ENCODE measurements at places on chromosomes 16 and 17.

GRCh38 chr16:82470620-82471152 is 156.1 kb upstream of the CDH13 start:
- no peak for DNase-seq

GRCh38 chr17:28141313-28141712 is 98.8 kb downstream of the NLK start:
- no peak for DNase-seq

GRCh38 chr17:77924757-77925336 is 33.7 kb upstream of the TNRC6C start:
- DNase-seq, result no peak

DNA sequence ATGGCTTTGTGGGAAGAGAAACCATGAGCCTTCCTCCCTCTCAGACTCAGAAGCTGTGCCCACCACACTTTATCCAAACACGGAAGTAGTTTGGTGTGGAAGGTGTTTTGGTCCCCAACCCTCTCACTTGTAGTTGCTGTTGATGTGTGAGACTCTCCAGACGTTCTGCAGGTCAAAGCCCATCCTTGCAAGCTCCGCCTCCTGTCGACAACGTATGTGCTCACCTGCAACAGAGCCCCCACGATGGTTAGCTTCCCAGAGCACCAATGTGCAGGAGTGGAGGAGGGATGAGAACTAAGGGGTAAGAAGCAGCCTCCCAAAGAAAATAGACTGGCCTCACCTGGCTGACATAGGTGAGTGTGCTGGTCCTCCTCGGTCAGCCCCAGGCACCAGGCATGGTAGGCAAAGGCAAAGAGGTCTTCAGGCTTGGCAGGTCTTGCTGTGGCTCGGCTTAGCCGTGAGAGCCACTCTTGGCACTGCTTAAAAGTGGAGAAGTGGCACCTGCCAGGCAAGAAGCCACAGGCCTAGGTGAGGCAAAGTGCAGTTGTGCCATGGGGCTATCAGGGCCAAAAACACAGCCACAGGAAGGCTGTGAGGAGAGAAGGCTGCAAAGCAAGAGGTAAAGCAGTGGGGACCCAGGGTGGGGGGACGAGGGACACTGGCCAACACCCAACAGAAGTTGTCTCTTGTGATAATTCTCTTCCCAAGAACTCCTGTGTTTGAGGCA is 5.9 kb downstream of the MTMR4 start:
- no peak for DNase-seq

- DNase-seq, result no peak
These were observed 118.2 kb downstream of the CDK5R1 start for GRCh38 chr17:32604966-32605365.

DNA sequence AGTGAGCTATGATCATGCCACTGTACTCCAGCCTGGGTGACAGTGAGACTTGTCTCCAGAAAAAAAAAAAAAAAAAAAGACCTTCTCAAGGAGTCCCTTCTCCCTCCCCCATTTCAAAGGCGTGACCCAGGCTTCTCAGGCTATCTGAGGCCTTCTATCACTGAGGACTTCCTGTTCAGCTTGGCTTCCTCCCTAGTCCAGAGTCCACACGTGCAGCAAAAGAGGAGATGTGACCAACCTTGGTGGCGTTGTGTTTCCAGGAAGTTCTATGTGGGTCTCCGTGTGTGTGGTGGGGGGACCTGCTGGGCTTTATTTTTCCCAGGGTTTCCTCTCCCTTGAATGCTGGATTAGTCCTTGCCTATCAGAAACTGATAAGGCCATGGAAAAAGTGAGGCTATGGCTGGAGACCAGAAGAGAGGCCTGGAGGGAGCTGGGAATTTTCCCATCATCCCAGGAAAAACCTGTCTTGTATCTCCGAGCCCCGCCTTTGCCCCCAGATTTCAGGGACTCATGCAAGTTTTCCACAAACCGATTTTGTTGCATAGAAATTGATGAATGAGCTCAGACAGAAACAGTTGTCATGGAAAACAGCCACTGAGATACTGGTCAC is 148.1 kb downstream of the SALL1 start:
- no peak for DNase-seq

GRCh38 chr16:81754858-81755257 is 24.2 kb upstream of the PLCG2 start:
- no peak for DNase-seq

DNA sequence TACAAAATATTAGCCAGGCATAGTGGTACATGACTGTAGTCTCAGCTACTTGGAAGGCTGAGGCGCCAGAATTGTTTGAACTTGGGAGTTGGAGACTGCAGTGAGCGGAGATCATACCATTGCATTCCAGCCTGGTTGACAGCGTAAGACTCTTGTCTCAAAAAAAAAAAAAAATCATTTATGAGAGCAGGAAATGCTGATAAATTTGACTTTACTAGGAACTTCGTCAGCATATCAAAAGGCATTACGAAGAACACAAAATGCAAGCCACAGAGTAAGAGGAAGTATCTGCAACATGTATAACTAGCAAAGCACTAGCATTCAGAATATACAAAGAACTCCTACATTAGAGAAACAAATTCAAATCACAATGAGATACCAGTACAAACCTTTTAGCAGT is 279.3 kb downstream of the ZFHX3 start:
- DNase-seq, result no peak

DNA sequence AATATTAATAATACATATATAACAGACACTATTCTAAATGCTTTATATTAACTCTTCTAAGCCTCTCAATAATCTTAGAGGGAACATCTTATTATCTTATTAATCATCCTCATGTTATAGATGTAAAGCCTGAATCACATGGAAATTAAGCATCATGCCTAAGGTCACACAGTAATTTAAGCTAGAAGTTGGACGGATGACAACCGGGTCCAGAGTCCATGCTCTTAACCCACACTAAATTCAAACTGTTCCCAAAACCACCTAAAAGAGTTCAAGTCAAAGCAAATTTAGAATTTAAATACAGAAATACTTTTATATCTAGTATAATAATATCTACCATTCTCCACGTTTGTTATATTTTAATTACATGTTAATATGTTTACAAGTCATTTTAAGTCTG is 193.3 kb downstream of the CEP112 start:
- DNase-seq, result no peak

DNA sequence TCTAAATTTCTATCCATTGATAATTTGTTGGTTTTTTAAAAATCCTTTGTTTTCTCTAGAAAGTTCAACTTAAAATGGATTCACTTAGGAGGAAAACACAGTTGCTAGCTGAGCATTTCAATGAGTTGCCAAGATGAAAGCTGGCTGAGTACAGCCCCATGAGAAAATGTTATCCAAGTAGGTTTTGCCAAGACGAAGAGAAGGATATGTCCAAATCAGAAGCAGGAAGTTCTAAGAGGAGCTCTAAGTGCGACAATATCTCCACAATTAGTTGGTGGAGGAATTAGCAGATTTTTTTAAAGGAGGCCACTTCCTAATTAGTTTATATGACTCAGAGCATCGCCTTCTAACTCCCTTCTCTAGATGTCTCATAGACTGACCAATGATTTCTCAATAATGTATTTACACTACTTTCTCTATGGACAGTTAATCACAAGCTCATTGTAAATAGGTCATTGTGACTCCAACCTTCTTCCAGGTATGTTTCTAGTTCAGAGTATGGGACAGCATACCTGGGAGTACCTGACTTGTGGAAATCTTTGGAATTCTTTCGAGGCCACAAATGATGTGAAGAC is 873.3 kb upstream of the SOX9 start:
- no peak for DNase-seq

DNA sequence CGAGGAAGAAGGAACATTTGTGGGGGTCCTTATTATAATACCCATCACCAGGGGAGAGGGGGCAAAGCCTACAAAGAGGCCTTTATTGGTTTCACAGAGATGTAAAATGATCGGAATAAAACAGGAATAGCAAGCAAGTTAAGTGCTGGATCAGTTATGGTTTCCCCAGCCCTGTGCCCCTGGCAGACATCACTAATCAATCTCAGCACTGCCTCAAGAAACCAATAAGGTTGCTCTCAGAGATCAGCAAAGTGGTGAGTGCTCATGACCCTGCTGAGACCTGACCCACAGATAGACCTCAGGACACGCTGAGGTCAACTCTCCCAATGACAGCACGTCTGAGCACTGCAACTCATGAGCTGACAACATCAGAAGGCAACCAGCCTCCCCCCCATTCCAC is 66.3 kb downstream of the ZNF423 start:
- DNase-seq, result no peak

DNA sequence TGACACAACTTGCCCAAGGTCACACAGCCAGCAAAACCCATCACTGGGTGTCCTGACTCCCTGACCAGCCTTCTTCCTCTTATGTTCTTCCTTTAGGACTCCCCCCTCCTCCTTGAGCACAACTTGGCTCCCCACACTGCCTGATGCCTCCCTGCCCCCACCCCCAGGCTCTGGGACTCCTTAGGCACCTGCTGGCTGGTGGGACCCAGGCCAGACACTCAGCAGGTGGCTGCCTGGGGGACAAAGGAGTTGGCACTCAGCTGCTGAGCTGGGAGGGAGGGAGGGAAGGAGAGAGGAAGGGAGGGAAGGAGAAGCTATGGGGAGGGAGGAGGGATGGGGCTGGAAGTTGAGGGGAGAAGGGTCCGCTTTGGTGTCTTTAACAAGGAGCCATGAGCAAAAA is 8.0 kb downstream of the SEZ6 start:
- DNase-seq, result no peak

GRCh38 chr17:59341922-59342321 is 10.5 kb downstream of the YPEL2 start:
- no peak for DNase-seq

DNA sequence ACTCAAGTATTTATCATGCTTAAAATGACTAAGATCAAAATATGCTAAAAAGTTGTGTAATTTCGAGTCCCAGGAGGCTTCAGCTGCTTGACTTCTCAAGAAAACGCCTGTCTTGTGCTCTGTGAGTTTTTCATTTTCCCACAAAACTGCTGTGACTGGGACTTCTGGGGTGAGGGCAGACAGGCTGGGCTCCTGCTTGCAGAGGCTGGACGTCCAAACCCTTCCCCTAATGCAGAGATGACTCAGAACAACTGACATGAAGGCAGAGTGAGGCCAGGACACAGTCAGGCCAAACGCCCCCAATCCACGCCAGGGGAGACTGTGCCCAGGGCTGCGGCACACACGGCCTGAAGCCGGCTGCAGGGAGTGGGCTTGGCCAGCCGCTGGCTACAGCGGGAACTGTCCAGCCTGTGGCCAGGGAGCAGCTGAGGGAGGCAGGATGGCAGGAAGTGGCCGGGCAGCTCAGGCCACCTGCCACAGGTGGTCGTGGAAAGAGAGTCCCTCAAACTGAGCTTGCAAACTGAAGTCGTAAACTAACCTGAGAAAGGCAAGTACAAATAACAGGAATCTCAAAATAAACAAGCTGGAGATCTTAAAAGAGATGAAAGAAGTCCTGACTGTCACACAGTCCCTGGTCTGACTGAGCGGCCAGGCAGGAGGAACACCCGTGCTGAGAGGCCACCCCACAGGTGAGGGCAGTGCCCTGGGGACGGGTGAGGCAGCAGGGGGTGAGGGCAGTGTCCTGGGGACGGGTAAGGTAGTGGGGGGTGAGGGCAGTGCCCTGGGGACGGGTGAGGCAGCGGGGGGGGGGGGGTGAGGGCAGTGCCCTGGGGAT is 21.3 kb upstream of the HEXD start:
- no peak for DNase-seq

GRCh38 chr16:28167221-28167620 is 44.5 kb downstream of the XPO6 start:
- no peak for DNase-seq

- no peak for DNase-seq
These were observed 439.2 kb downstream of the CDH13 start for GRCh38 chr16:83066011-83066410.

All from D721Med (cell line).